ENCODE measurements at places on chromosomes 11 and 22. TPM values are rescaled to one million over a fixed set of nuclear protein-coding genes. Genes with fewer than 3 reads are reported as not detected.

The SMTNL1 gene
- not detected for total RNA-seq

The LINC01488 gene
- total RNA-seq = not detected

The CASP1 gene
- 93.2 TPM for total RNA-seq

The MRPL11 gene
- 34.9 TPM for total RNA-seq

The GGTLC2 gene
- not detected for total RNA-seq

All from Peyer's patch (tissue), 4 donors.